ENCODE measurements at places on chromosomes 1 and 21. TPM values are rescaled to one million over a fixed set of nuclear protein-coding genes. Genes with fewer than 3 reads are reported as not detected.
A peak's percentile ranks its signal among the peaks of the same experiment; 100 is the strongest.

The B3GALT5 gene
- not detected for total RNA-seq

The CLCNKB gene
- total RNA-seq = not detected

DNA sequence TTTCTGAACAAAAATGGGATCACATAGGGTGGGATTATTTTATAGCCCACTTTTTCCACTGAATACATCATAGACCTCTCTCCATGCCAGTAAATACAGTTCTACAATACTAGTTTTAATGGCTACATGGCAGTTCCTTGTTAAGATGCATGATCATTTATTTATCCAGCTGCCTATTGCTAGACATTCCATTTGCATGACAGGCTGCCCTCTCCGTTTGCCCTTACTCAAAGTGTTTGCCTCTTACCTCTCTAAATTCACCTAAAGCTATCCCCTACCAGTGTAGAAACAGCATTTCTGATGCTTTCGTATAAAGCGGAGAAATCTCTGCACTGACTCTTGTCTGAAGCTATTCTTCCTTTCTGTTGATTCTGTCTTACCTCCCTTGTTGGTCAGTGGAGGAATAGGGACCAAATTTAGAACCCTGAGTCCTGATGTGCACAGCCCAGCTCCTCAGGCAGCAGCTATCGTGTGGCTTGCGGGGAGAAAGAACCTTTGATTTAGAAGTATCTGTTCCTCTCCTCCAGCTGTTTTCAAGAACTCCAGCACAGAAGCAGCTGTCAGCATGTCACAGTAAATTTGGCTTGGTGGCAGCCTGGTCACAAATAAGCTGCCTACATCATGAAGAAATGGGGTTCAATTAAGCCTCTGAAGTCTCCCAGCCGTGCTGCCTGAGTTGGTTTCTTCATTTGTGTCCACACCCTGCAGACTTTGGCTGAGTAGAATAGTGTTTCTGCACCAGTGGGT is 337.3 kb downstream of the PRDM2 start:
- no peaks in the 10 kb centered on the region for H3K4me1 ChIP-seq
- peaks cover 4% of the 10 kb centered on the region for H3K27me3 ChIP-seq
- no peak overlapping the region for H3K27ac ChIP-seq
- H3K36me3 ChIP-seq = no peaks in the 10 kb centered on the region
- H3K4me3 ChIP-seq = no peak overlapping the region

GRCh38 chr1:110477445-110477957 is 26.6 kb downstream of the PROK1 start:
- no peak overlapping the region for H3K4me3 ChIP-seq
- H3K4me1 ChIP-seq = no peaks in the 10 kb centered on the region
- no peaks in the 10 kb centered on the region for H3K27me3 ChIP-seq
- H3K36me3 ChIP-seq = no peaks in the 10 kb centered on the region

DNA sequence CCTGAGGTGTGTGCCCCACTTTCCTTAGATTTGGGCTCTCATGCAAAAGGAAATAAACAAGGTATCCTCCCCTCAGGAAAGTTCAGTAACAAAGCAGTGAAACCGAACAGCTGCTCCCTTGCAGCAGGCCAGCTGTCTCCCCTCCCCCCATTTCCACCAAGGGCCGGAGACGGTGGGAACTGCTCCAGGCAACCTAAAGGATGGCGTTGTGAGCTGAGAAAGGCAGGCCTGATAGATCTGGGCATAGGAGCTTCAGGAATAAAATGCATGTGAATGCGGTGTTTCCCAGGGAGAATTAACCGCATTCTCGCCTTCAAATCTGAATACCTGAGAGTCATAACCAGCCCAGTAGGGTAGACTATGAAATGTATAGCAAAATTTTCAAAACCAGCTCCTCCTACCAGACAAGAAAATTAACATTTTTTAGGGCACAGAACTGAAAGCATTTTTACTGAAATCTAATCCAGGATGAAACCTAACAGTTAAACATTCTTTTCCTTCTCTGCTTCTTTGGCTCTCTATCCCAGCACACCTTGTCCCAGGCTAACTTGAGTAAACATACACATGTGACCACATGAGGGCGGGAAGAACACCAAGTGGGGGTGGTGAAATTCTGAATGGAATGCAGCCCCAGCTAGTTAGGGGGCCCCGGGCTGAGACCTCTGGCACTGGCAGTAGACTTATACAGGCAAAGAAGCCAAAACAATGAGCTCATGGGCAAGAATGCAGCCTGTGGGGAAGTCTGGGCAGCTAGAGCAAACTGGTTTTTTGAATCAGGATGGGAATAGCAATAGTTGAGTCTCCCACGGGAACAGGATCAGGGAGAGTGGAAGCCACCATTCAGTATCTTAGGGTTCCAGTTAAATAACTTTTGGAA is 11.5 kb downstream of the MCL1 start:
- no peaks in the 10 kb centered on the region for H3K27me3 ChIP-seq
- peaks cover 91% of the 10 kb centered on the region for H3K4me1 ChIP-seq
- peak overlapping the region; percentile 97 for H3K27ac ChIP-seq
- peaks cover 47% of the 10 kb centered on the region for H3K36me3 ChIP-seq

- H3K27me3 ChIP-seq = peaks cover 14% of the 10 kb centered on the region
- H3K4me3 ChIP-seq = peak overlapping the region; percentile 87
- H3K36me3 ChIP-seq = no peaks in the 10 kb centered on the region
Observed at GRCh38 chr1:26336477-26337205, 17.3 kb downstream of the CRYBG2 start.

DNA sequence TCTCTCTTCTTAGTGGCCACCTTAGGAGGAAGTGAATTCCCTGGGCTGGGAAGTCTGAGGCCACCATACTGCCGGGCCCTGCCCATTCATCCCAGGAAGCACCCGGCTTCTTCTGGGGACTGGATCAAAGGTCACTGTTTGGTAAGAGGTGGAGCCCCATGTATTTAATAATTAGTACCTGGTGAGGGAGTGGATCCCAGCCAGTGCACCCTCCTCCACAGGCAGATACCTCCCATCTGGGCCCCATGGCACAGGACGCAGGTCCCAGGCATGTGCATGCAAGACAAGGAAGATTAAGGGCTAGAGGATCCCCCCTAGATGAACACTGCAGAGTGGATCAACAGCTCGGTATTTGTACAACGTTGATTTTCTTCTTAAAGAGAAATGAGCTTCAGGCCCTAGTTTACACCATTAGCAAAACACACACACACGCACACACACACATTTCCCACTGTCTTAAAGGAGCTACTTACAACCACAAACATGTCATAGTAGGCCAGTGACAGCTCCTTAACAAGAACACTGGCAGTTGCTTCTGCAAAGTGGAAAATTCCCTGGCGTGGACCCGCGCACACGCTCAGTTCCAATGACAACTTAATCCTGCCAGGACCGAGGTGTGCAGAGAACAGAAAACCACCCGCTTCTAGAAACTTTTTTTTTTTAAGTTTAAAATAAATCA is 90.7 kb downstream of the MRPL37 start:
- peak overlapping the region; percentile 83 for H3K27ac ChIP-seq
- DNase-seq = peak; percentile 50
- H3K36me3 ChIP-seq = peaks cover 11% of the 10 kb centered on the region
- peaks cover 77% of the 10 kb centered on the region for H3K4me1 ChIP-seq
- H3K4me3 ChIP-seq = no peak overlapping the region
